ENCODE measurements at places on chromosomes 12 and 14. TPM values are rescaled to one million over a fixed set of nuclear protein-coding genes. Genes with fewer than 3 reads are reported as not detected.

Gene RDH12
- total RNA-seq: not detected

DNA sequence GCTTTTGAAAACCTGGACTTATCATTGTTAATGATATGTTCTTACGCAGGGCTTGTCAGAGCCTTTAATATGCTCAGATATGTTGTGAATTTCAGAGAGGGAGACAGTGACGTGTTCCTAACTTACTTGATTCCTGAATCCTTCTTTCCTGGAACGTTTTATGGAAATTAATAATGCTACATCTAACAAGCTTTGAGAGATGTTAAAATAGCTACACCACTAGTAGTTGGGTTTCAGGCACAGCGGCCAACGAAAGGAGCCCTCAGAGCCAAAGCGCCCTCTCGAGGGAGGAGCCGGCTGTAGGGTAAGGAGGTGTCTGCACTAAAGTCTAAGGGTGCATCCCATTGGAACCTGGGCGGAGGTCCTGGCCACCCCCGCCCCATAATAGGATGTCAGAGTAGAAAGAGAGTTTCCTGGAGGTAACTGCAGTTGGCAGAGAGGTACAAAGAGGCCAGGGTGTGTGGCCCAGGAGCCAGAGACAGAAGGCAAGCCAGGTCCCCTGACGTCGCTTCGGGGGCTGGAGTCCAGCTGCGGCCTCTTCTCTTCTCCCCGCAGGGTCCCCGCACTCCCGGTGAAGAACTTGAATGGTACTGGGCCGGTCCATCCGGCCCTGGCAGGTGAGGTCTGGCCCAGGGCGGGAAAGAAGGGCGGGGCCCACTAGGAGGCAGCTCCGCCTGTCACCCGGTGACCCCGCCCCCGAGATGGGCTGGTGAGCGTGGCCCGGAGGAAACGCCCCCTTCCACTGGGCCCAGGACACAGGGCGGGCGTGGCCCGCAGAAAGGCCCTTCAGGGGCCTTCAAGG, 36.3 kb downstream of the DTX1 start:
- H3K4me1 ChIP-seq: peaks cover 25% of the 10 kb centered on the region
- no peaks in the 10 kb centered on the region for H3K27me3 ChIP-seq
- H3K27ac ChIP-seq: no peak overlapping the region
- no peaks in the 10 kb centered on the region for H3K36me3 ChIP-seq

GRCh38 chr12:27013611-27014084, 536 bp downstream of the TM7SF3 start:
- peaks cover 61% of the 10 kb centered on the region for H3K4me1 ChIP-seq
- H3K27ac ChIP-seq: peak overlapping the region; percentile 94
- DNase-seq: peak; percentile 63
- peak overlapping the region; percentile 91 for H3K4me3 ChIP-seq
- H3K27me3 ChIP-seq: no peaks in the 10 kb centered on the region

GRCh38 chr14:74208642-74209041, 30.6 kb upstream of the VSX2 start:
- peaks cover 6% of the 10 kb centered on the region for H3K27me3 ChIP-seq
- no peaks in the 10 kb centered on the region for H3K4me1 ChIP-seq
- DNase-seq: no peak

DNA sequence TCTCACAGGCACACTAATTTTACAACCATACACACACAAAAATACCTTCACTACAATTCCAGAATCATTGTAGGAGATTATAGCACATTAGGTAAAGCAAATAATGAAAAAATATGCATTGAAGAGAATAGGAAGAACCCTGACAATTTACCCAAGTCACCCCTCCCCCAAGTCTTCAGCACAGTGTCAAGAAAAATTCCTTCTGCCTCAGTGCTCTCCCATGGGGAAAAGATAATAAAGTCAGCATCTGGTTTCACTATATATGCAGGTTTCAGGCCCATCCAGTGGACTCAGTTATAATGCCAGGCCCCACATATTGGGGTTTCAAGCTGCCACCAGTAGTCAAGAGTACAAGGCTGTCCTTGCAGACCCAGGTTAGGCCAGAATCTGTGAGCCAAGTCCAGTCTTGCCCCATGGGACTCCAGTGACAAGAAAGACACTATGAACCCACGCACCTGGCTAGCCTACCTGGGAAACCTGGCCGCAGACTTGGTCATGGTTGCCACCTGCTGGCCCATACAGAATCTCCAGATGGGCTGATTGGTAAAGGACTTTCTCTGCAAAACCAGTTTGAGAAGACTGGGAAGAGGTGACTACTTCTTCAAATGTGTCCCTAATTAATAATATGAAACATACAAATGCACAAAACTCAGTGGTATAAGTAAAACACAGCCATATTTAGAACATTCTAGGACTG, 398.6 kb upstream of the FLRT2 start:
- DNase-seq: no peak
- H3K4me3 ChIP-seq: no peak overlapping the region
- no peak overlapping the region for H3K27ac ChIP-seq
- H3K4me1 ChIP-seq: no peaks in the 10 kb centered on the region

- DNase-seq: no peak
- peaks cover 82% of the 10 kb centered on the region for H3K27me3 ChIP-seq
- peaks cover 17% of the 10 kb centered on the region for H3K4me1 ChIP-seq
- H3K27ac ChIP-seq: no peak overlapping the region
Observed at GRCh38 chr12:26119391-26119989, 5.3 kb downstream of the BHLHE41 start.

DNA sequence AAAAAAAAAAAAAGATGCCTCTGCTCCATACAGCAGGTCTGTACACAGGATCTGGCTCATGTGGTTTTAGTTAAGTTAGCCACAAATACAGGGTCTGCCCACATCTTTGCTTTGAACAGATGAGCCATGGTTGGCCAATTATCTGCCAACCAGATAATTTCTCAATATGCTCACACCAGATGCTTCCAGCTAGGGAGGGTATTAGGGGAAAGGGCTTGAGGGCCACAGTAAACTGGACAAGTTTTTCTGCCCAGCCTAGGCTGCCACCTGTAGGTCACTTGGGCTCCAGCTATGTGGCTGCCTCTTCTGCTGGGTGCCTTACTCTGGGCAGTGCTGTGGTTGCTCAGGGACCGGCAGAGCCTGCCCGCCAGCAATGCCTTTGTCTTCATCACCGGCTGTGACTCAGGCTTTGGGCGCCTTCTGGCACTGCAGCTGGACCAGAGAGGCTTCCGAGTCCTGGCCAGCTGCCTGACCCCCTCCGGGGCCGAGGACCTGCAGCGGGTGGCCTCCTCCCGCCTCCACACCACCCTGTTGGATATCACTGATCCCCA, 776 bp downstream of the RDH5 start:
- H3K36me3 ChIP-seq: peaks cover 16% of the 10 kb centered on the region
- H3K4me3 ChIP-seq: no peak overlapping the region
- H3K4me1 ChIP-seq: peaks cover 66% of the 10 kb centered on the region
- DNase-seq: peak; percentile 65
